Left colon (tissue), 2 donors: ENCODE measurements at places on chromosomes 13 and 19.

- DNase-seq = peak; percentile 45
Measured at GRCh38 chr13:75550159-75550567, 572 bp downstream of the UCHL3 start.

GRCh38 chr13:30963791-30964190 is 31.3 kb downstream of the TEX26 start:
- DNase-seq = no peak

- DNase-seq = peak; percentile 82
Measured at GRCh38 chr19:18364826-18365528, 21.0 kb upstream of the GDF15 start.

DNA sequence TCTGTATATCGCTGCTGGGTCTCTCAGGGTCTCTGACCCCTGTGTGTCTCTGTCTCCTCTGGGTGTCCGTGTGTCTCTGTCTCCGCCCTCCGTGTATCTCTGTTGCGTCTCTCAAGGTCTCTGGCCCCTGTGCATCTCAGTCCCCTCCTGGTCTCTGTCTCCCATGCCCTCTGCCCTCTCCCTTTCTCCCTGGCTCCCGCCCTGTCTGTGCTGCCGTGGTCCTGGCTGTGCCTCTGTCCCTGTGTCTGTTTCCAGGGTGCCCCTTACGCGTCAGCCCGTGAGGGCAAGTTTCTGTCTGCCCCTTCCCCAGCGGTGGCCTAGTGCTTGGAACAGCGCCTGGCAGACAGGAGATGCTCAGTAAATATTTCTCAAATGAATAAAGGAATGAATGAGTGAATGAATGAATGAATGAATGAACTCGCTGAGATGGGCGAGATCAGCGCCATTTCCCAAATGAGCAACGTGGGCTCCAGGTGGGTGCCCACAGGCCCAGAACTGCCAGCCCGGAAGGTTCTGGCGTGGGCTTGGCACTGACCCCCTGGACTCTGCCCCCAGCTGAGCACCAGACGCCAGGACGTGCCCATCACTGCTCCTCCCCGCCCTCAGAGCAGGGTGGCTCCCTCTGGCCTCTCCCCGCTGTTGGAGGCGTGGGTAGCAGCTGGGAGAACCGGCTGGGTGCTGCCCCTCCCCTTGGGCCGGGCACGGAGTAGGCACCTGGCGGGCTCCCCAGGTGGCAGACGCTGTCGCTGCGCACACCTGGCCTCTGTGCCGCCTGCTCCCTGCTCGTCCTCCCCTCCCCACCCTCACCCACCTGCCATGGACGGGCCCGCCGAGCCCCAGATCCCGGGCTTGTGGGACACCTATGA is at the start of gene SULT2B1:
Gene SULT2B1, plus strand, starts transcription at position 736 of the 866 bp plus-strand sequence. Its CDS starts 81 bp downstream, at position 817.
- peak; percentile 86 for DNase-seq

- no peak for DNase-seq
Measured at GRCh38 chr19:7545300-7545699, 9.8 kb downstream of the PNPLA6 start.

DNA sequence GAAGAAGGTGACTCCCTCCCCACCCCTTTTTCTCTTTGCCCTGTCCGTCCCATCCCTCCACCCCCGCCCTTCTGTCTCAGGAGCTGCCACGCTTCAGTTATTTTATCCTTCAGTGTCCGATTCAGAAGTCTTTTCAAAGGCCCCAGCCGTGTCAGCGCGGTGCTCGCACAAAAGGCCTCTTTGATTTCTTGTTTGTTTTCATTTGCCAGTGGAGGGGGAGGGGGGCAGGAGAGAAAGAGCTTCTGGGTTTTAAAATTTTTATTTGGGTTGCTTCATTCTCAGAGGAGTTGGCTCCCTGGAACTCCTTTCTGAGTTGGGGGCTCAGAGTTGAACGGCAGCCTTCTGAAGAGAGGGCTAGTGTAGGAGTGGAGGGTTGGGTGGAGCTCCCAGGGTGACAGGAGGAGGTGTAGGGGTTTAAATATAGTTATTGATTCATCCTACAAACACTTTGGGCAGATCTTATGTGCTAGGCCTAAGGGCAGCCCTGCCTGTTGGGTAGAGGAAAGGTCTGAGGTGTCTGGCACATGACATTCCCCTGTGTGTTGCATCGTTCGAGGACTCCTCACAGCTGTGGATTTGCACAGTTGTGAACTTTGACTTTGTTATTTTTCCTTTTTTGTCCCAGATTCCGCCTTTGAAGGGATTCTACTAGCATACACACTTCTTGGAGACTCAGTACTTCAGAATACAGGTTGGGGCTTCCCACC is 36.8 kb downstream of the NFIX start:
- peak; percentile 26 for DNase-seq

DNA sequence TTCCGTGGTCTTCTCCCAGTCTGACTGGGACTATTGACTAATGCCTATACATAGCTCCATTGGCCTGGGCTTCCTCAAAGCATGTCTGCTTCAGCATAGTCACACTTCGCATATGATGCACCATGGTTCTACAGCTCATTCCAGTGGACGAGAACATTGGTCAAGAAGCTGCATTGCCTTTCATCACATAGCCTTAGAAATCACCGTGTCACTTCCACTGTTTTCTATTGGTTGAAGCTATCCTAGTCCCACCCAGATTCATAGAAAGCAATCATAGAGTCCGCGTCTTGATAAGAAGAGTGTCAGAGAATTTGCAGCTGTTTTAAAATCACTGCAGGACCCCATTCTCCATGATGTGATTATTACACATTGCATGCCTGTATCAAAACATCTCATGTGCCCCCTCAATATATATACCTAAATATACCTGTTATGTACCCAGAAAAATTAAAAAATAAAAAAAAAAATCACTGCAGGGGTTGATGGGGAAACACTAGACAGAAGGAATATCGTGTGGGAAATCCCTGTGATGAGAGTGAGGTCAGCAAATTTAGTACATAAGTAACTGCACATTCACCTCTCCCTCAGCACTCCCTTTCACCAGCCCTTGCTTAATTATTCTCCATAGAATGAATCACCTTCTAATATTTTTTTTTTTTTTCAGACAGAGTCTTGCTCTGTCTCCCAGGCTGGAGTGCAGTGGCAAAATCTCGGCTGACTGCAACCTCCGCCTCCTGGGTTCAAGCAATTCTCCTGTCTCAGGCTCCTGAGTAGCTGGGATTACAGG is 2.2 kb upstream of the ARHGAP33 start:
- no peak for DNase-seq

- DNase-seq = no peak
Measured at GRCh38 chr13:98940325-98941001, 37.4 kb downstream of the DOCK9 start.
